Diencephalon (tissue), 1 donor: ENCODE measurements at places on chromosomes 1 and 21. TPM values are rescaled to one million over a fixed set of nuclear protein-coding genes. Genes with fewer than 3 reads are reported as not detected.

ARMH1 gene
- 5.8 TPM for total RNA-seq

LRRC71 gene
- 1.2 TPM for total RNA-seq

KCNE1 gene
- 0.46 TPM for total RNA-seq

C1orf159 gene
- 6.2 TPM for total RNA-seq

RYR2 gene
- 27.9 TPM for total RNA-seq

MARK1 gene
- total RNA-seq: 58.8 TPM

CCDC30 gene
- total RNA-seq: 30.7 TPM
